Activated CD4-positive, CD25-positive, alpha-beta regulatory T cell treated with anti-CD3 and anti-CD28 coated beads, Interleukin-2, amount 50 U/mL, for 24 hours (primary cell): ENCODE measurements at places on chromosomes 6 and 20.

GRCh38 chr6:119671105-119671504 is 321.5 kb upstream of the MAN1A1 start:
- ATAC-seq: no peak

GRCh38 chr6:159966339-159966738 is 2.5 kb upstream of the IGF2R start:
- ATAC-seq: no peak

- no peak for ATAC-seq
Measured at GRCh38 chr6:16505711-16506357, 255.4 kb downstream of the ATXN1 start.

- ATAC-seq: no peak
Measured at GRCh38 chr20:12775041-12775440, 233.7 kb upstream of the SPTLC3 start.

DNA sequence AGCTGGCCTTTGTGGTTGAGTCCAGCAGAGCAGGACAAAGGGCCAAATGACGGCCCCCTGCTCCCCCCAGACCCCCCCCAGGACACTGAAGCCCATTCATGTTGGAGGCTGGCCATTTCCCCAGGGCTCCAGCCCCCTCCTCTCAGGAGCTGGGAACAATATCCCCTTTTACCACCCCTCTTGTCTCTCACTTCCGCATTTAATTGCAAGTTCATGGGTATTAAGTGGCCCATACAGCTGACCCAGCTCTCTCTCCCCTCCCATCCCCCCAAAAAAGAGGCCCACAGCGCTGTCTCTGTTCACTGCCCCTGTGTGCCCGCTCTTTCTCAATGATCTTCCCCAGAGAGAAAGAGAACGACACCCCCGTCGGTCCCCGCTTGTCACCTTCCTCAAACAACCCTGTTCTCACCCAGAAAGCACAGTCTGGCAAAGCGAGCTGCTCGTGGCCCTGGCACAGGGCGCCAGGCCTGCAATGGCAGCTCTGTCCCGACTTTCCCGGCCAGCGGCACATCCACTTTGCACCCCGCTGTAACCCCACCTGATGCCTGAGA is 30.4 kb downstream of the PREX1 start:
- no peak for ATAC-seq

GRCh38 chr20:44596876-44597275 is 14.5 kb downstream of the PKIG start:
- peak; percentile 25 for ATAC-seq

- ATAC-seq: no peak
Measured at GRCh38 chr20:62358171-62359042, 8.7 kb downstream of the LAMA5 start.

DNA sequence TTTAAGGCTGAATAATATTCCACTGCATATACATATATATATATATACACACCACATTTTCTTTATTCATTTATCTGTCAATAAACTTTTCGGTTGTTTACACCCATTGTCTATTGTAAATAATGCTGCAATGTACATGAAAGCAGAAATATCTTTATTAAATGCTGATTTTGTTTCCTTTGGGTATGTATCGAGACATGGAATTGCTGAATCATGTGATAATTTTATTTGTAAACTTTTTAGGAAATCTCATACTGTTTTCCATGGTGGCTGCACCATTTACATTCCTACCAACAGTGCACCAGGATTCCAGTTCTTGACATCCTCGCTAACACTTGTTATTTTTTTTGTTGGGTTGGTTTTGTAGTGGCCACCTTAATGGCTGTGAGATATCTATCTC is 14.1 kb upstream of the HLA-DOA start:
- no peak for ATAC-seq

- no peak for ATAC-seq
Measured at GRCh38 chr6:144347933-144348332, 62.8 kb downstream of the UTRN start.
